ENCODE measurements at places on chromosomes 2 and 18. TPM values are rescaled to one million over a fixed set of nuclear protein-coding genes. Genes with fewer than 3 reads are reported as not detected.

The PTPN4 gene
- 34.1 TPM for total RNA-seq

The SLC4A3 gene
- 0.04 TPM for total RNA-seq

The TCF23 gene
- not detected for total RNA-seq

The ACMSD gene
- not detected for total RNA-seq

The SDC1 gene
- total RNA-seq, result 0.19 TPM
